ENCODE measurements at places on chromosomes 16 and 17.

DNA sequence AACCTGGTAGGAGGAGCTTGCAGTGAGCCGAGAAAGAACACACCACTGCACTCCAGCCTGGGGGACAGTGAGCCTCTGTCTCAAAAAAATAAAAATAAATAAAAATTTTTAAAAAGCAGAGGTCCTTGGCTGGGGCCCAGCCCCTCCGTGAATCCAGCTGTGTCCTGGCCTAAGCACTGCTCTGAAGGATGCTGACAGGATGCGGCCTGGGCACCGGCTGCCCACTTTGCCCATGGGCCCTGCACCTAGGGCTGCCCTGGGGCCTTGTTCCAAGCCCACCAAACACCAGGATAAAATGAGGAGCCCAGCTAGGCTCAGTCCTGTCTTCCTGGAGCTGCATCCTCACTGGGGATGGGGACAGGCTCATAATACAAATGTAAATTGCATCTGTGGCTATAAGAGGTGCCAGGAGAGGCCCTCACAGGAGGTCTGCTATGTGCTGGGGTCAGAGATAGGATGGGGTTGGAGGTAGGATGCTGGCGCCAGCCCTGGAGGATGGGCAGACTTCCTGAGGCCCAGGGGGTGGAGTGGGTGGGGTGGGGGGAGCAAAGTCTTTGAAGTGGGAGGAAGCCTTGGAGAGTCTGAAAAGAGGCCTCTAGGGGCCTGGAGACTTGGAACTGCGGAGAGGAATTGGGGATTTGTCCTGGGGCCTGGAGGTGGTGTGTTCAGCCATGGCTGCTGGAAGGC lies 6.2 kb downstream of the C16orf89 start:
- no peaks in the 10 kb centered on the region for H3K36me3 ChIP-seq
- H3K4me1 ChIP-seq, result no peaks in the 10 kb centered on the region
- no peak for DNase-seq

DNA sequence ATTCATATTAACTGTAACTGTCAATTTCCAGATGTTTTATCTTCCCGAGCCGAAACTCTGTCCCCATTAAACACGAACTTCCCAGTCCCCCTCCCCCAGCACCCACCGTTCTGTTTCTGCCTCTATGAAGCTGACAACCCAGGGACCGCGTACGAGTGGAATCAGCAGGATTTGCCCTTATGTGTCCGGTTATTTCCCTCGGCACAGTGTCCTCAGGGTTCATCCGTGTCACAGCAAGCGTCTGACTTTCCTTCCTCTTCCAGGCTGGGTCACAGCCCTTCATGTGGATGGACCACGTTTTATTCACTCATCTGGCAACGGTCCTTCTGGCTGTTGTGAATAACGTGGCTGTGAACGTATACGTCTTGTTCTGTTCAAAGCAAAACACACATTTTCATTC lies 31.3 kb downstream of the METRNL start:
- peaks cover 21% of the 10 kb centered on the region for H3K4me1 ChIP-seq
- no peaks in the 10 kb centered on the region for H3K27me3 ChIP-seq
- peak overlapping the region; percentile 66 for H3K27ac ChIP-seq
- no peak for DNase-seq
- H3K4me3 ChIP-seq, result no peak overlapping the region
- H3K36me3 ChIP-seq, result no peaks in the 10 kb centered on the region

DNA sequence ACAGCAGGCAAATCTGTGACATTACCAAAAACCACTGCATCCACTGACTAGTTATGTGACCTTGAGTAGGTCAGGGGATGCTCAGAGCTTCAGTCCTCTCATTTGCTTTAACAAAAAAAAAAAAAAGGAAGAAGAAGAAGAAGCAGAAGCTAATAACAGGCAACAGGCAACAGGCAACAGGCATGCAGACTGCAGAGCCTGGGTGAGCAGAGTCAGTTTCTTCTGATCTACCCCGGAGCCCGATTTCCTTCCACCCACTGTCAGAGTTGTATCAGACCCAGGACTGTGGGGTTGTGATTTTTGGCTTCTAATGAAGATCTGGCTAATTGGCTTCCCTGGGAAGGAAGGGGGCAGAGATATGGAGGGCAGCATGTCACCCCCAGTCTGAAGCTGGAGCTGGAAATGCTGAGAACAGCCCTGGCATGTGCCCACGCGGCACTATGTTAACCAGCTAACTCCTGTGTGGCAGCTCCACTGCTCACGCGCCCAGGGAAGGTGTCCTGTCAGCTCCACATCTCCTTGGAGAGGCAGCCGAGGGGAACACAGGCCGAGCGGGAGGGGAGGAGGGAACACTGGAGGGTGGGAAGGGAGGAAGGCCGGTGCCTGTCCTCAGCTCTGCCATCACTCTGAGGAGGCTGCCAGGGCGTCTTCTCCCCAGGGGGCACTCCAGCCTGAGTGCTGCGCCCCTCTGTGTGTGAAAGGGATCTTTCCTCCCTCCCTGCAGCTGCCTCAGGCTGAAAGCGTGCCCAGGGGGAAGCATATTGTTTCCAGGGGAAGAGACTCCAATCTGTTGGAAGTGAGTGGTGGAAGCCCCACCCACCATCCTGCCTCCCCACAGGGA lies 17.6 kb downstream of the SRCIN1 start:
- H3K36me3 ChIP-seq, result no peaks in the 10 kb centered on the region
- no peak overlapping the region for H3K4me3 ChIP-seq
- no peak for DNase-seq
- H3K4me1 ChIP-seq, result peaks cover 12% of the 10 kb centered on the region
- peaks cover 49% of the 10 kb centered on the region for H3K27me3 ChIP-seq

GRCh38 chr16:75754141-75754540 lies 27.9 kb upstream of the CPHXL start:
- no peaks in the 10 kb centered on the region for H3K4me1 ChIP-seq
- peaks cover 11% of the 10 kb centered on the region for H3K36me3 ChIP-seq
- no peak overlapping the region for H3K27ac ChIP-seq
- H3K27me3 ChIP-seq, result no peaks in the 10 kb centered on the region
- no peak overlapping the region for H3K4me3 ChIP-seq

- H3K4me3 ChIP-seq, result peak overlapping the region; percentile 93
- peaks cover 36% of the 10 kb centered on the region for H3K4me1 ChIP-seq
- no peak for DNase-seq
- no peaks in the 10 kb centered on the region for H3K27me3 ChIP-seq
- peak overlapping the region; percentile 97 for H3K27ac ChIP-seq
These were observed 878 bp upstream of the DNAJA2 start for GRCh38 chr16:46974352-46974751.

- no peaks in the 10 kb centered on the region for H3K27me3 ChIP-seq
- H3K36me3 ChIP-seq, result no peaks in the 10 kb centered on the region
- DNase-seq, result no peak
- no peak overlapping the region for H3K27ac ChIP-seq
These were observed 407.6 kb downstream of the MAF start for GRCh38 chr16:79192904-79193303.

DNA sequence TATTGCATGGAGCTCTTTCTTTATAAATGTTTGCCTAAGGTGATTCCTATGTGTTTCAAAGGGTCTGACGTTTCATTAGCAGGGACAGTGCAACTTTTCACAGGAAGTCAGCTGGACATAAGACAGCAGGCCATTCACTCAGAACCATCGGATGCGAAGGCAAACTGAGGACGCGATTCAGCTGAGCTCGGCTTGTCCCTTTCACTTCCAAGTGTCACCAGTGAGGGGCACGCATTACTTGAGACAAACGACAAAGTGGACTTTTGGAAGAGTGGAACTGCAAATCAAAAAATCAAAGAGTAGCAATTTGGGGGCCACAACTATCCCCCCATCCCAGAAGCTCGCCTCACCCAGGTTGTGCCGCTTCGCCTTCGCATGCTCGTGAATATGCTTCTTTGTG lies 14.6 kb downstream of the USP22 start:
- H3K27me3 ChIP-seq, result no peaks in the 10 kb centered on the region
- peaks cover 51% of the 10 kb centered on the region for H3K4me1 ChIP-seq
- DNase-seq, result no peak
- peak overlapping the region; percentile 41 for H3K27ac ChIP-seq

DNA sequence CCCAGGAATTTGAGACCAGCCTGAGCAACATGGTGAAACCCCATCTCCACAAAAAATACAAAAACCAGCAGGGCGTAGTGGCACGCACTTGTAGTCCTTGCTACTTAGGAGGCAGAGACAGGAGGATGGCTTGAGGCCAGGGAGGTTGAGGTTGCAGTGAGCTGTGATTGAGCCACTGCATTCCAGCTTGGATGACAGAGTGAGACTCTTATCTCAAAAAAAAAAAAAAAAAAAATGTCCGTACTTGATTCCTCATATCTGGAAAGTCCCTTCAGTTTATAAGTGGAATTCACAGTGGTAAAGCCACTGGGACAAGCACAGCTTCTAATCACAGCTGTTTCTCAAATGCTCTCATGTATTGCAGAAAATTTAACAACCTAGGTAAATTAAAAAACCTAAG lies 78.6 kb upstream of the CREBBP start:
- H3K36me3 ChIP-seq, result no peaks in the 10 kb centered on the region
- H3K27me3 ChIP-seq, result no peaks in the 10 kb centered on the region
- peaks cover 18% of the 10 kb centered on the region for H3K4me1 ChIP-seq
- H3K27ac ChIP-seq, result no peak overlapping the region
- no peak overlapping the region for H3K4me3 ChIP-seq
- no peak for DNase-seq

DNA sequence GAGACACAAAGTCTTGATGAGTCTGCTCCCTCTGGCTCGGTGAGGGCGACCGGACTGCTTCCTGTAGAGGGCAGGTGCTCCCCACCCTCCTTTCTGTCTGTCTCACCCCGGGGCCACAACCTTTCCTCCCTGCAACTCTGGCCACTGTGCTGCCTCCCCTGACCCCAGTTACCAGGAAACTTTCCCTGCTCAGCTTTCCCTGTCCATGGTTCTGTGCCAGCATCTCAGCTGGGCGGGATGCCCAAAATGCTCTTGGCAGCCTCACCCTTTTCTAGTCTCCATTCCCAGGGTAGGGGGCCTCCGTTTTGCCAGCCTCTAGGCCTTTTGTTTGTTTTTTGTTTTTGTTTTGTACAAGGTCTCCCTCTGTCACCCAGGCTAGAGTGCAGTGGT lies 1.4 kb downstream of the PLD2 start:
- DNase-seq, result no peak
- no peak overlapping the region for H3K27ac ChIP-seq
- no peaks in the 10 kb centered on the region for H3K27me3 ChIP-seq
- no peak overlapping the region for H3K4me3 ChIP-seq

DNA sequence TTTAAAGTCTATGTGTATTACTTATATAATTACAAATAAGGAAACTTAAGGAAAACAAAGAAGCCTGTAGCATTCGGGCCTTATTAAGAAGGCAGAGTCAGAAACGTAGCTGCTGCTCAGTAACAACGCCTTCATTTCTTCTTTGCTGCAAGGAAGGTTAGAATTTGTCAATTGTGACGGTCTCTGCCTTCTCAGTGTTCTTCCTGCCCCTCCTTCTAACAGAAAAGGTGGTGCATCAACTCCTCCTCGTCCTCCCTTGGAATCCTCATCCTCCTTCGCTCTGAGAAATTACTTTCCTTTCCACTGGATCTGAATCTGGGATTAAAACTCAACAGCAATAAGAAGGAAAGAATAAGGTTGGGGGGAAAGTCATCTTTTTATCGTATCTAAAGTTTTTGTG lies 63.0 kb downstream of the VPS53 start:
- no peak overlapping the region for H3K27ac ChIP-seq
- no peaks in the 10 kb centered on the region for H3K4me1 ChIP-seq
- H3K36me3 ChIP-seq, result peaks cover 13% of the 10 kb centered on the region

GRCh38 chr17:31449111-31449510 lies 57.6 kb downstream of the RAB11FIP4 start:
- no peak overlapping the region for H3K4me3 ChIP-seq
- H3K27me3 ChIP-seq, result no peaks in the 10 kb centered on the region
- no peaks in the 10 kb centered on the region for H3K36me3 ChIP-seq
- no peak for DNase-seq
- no peak overlapping the region for H3K27ac ChIP-seq
- no peaks in the 10 kb centered on the region for H3K4me1 ChIP-seq
